ENCODE measurements at places on chromosomes 2 and 18.

- H3K4me3 ChIP-seq = no peak overlapping the region
- no peaks in the 10 kb centered on the region for H3K36me3 ChIP-seq
- DNase-seq = peak; percentile 3
These were observed 83.8 kb upstream of the SNTG2 start for GRCh38 chr2:866887-867286.

DNA sequence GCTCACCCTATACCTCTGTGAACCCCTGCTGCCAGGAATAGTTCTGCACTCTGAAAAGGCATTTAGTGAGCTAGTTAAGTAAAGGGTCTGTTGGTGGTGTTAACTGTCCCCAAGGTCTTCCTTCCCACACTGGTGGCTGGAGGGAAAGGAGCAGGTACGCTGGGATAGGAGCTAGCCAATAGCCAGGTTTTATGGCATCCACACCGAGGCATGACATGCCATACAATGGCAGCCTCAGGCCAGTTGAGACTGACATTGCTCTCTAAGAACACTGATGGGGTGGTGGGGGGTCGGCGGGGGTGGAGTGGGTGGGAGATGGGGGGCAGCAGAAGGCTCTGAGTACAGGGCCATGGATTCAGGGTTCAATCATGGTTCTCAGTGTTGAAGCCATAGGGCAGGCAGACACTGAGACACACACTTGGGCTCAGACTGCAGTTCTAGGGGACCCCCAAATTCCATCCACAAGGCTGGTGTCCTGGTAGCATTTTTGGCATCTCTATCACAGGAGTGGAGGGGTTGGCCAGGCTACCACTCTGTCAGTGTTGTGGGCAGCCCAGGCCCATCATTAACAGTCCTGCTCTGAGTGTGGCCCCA lies 136.0 kb downstream of the CTIF start:
- H3K4me3 ChIP-seq = no peak overlapping the region
- DNase-seq = no peak
- no peak overlapping the region for H3K27ac ChIP-seq
- H3K4me1 ChIP-seq = peaks cover 6% of the 10 kb centered on the region
- H3K27me3 ChIP-seq = no peaks in the 10 kb centered on the region
- H3K36me3 ChIP-seq = peaks cover 12% of the 10 kb centered on the region

DNA sequence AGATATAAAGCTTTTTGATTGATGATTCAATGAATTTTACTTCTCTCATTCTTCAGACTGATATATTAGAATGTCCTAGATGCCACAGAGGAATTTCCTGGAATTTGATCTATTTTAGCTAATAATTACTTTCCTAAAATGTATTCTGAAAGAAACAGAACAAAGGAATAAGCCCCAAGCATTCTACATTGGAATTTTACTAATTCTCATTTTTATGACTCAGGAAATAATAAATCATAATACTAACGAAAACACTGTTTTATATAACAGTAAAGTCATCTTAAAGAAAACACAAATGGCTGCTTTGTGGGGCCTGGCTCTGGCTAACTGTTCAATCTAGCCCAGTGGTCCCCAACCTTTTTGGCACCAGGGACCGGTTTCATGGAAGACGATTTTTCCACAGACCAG lies 68.6 kb upstream of the LPIN2 start:
- H3K27ac ChIP-seq = no peak overlapping the region
- no peak overlapping the region for H3K4me3 ChIP-seq
- no peaks in the 10 kb centered on the region for H3K4me1 ChIP-seq

- DNase-seq = peak; percentile 79
- peak overlapping the region; percentile 86 for H3K27ac ChIP-seq
- no peaks in the 10 kb centered on the region for H3K36me3 ChIP-seq
- H3K4me3 ChIP-seq = no peak overlapping the region
These were observed 165.4 kb downstream of the MYCN start for GRCh38 chr2:16105669-16106281.

- DNase-seq = no peak
- no peak overlapping the region for H3K4me3 ChIP-seq
- H3K27ac ChIP-seq = no peak overlapping the region
- peaks cover 2% of the 10 kb centered on the region for H3K4me1 ChIP-seq
- no peaks in the 10 kb centered on the region for H3K27me3 ChIP-seq
These were observed 22.0 kb downstream of the SAG start for GRCh38 chr2:233329489-233330135.

DNA sequence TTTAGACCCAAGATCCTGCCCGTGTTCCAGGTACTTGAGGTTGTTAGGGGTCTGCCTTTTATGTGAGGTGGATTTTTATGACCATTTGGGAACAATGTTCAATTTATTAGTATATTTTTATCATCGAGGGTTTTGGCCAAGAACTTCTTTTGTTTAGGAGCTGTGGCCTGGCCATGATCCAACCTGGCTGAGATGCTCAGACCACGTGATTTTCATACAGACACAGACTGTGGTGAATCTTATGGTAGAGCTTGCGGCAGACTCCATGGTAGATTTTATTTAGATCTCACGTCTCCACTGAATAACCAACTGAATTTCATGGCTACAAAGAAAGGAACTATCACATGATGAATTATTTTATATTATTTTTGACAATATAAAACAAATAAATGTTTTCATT lies 405.5 kb upstream of the VWC2L start:
- DNase-seq = no peak
- H3K27me3 ChIP-seq = no peaks in the 10 kb centered on the region
- H3K27ac ChIP-seq = no peak overlapping the region
- H3K4me3 ChIP-seq = no peak overlapping the region

- no peaks in the 10 kb centered on the region for H3K27me3 ChIP-seq
- H3K27ac ChIP-seq = no peak overlapping the region
- no peak overlapping the region for H3K4me3 ChIP-seq
- no peaks in the 10 kb centered on the region for H3K4me1 ChIP-seq
- DNase-seq = no peak
These were observed 59.4 kb downstream of the HK2 start for GRCh38 chr2:74893332-74893731.

DNA sequence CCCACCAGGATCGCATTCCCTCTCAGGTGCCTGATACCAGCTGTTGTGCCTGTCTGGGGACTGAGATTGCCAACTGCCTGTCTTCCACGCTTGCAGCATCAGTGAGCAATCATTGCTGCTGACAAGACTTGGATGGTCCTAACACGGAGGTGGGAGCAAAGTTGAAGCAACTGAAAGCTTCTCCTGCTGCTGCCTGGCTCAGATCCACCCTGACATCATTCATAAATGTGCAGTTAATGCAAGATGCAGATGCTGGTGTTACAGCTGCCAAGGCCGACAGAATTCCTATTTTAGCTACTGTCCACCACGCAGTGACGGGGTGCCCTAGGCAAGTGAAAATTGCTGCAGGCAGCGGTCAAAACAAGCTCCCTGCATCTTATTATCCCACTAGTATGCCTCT lies 131.4 kb downstream of the VWC2L start:
- no peak overlapping the region for H3K4me3 ChIP-seq
- DNase-seq = no peak
- H3K36me3 ChIP-seq = no peaks in the 10 kb centered on the region
- no peaks in the 10 kb centered on the region for H3K27me3 ChIP-seq
- H3K4me1 ChIP-seq = no peaks in the 10 kb centered on the region
- H3K27ac ChIP-seq = no peak overlapping the region

GRCh38 chr2:179614121-179614520 lies 247.3 kb downstream of the ZNF385B start:
- H3K4me1 ChIP-seq = peaks cover 13% of the 10 kb centered on the region
- DNase-seq = no peak
- H3K4me3 ChIP-seq = no peak overlapping the region
- H3K36me3 ChIP-seq = no peaks in the 10 kb centered on the region

- no peak for DNase-seq
- H3K4me1 ChIP-seq = no peaks in the 10 kb centered on the region
- H3K4me3 ChIP-seq = no peak overlapping the region
- no peaks in the 10 kb centered on the region for H3K27me3 ChIP-seq
- H3K36me3 ChIP-seq = peaks cover 4% of the 10 kb centered on the region
These were observed 21.2 kb downstream of the ACTR3 start for GRCh38 chr2:113910967-113911678.

GRCh38 chr2:110126086-110126773 lies 10.6 kb upstream of the MALL start:
- no peaks in the 10 kb centered on the region for H3K27me3 ChIP-seq
- no peak overlapping the region for H3K27ac ChIP-seq

GRCh38 chr2:76870581-76870980 lies 651.6 kb downstream of the LRRTM4 start:
- DNase-seq = no peak
- H3K27ac ChIP-seq = no peak overlapping the region
- H3K4me1 ChIP-seq = no peaks in the 10 kb centered on the region
- H3K4me3 ChIP-seq = no peak overlapping the region
- H3K27me3 ChIP-seq = no peaks in the 10 kb centered on the region

DNA sequence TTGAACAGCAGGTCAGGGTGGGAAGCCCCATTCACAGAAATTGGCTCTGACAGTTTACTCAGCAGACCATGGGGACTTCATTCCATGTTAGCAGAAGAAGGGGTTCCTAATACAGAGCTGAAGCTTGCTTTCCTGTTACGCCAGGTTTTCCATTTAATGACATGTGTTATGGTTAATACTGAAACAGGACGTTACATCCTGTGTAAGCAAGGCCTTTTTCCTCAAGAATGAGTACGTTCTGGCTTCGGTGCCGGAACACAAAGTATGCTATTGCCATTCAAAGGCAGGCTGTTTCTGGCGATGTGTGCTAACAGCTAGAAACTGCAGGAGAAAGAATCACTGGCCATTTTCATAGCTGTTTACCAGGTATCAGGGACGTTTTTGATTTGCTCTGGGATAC lies 190.4 kb downstream of the SNTG2 start:
- no peak for DNase-seq
- H3K36me3 ChIP-seq = no peaks in the 10 kb centered on the region
- H3K27ac ChIP-seq = no peak overlapping the region

- H3K4me3 ChIP-seq = no peak overlapping the region
- no peak for DNase-seq
- H3K36me3 ChIP-seq = no peaks in the 10 kb centered on the region
These were observed 43.6 kb upstream of the PGAP1 start for GRCh38 chr2:196970099-196970498.

GRCh38 chr18:58606236-58606635 lies 22.7 kb downstream of the ALPK2 start:
- H3K4me3 ChIP-seq = no peak overlapping the region
- no peaks in the 10 kb centered on the region for H3K27me3 ChIP-seq
- DNase-seq = peak; percentile 62
- H3K4me1 ChIP-seq = peaks cover 18% of the 10 kb centered on the region

GRCh38 chr18:24474406-24474805 lies 14.0 kb downstream of the HRH4 start:
- DNase-seq = no peak
- no peaks in the 10 kb centered on the region for H3K27me3 ChIP-seq
- H3K36me3 ChIP-seq = no peaks in the 10 kb centered on the region
- H3K4me3 ChIP-seq = no peak overlapping the region
- no peak overlapping the region for H3K27ac ChIP-seq

DNA sequence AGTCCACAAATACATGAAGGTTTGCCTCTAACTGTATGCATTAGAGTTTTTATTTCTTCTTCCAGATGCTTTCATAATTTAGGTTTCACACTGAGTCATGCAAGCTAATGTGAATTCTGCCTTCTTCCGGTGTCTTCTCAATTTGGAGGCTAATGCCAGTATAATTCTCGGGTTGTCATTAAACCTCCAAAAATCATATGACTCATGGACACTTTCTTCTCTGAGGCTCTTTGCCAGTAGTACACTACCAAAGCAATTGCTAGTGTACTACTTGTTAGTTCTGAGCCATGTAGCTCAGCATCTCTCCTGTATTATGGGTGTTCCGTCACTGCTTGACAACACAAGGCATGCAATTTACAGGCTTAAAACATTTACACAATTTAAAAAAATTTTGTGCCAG lies 137.1 kb downstream of the VWC2L start:
- H3K27me3 ChIP-seq = no peaks in the 10 kb centered on the region
- H3K4me1 ChIP-seq = no peaks in the 10 kb centered on the region
- H3K36me3 ChIP-seq = no peaks in the 10 kb centered on the region
- DNase-seq = no peak
- no peak overlapping the region for H3K4me3 ChIP-seq
- no peak overlapping the region for H3K27ac ChIP-seq

- no peaks in the 10 kb centered on the region for H3K27me3 ChIP-seq
- no peak overlapping the region for H3K4me3 ChIP-seq
- DNase-seq = peak; percentile 65
- H3K36me3 ChIP-seq = no peaks in the 10 kb centered on the region
These were observed 206.7 kb downstream of the MGAT5 start for GRCh38 chr2:134460583-134460998.

- peaks cover 9% of the 10 kb centered on the region for H3K4me1 ChIP-seq
- H3K27me3 ChIP-seq = no peaks in the 10 kb centered on the region
- DNase-seq = no peak
These were observed 4.1 kb upstream of the EVA1A start for GRCh38 chr2:75564713-75565359.

- no peaks in the 10 kb centered on the region for H3K27me3 ChIP-seq
- no peaks in the 10 kb centered on the region for H3K36me3 ChIP-seq
- no peak overlapping the region for H3K4me3 ChIP-seq
- peaks cover 4% of the 10 kb centered on the region for H3K4me1 ChIP-seq
- no peak overlapping the region for H3K27ac ChIP-seq
These were observed 15.2 kb downstream of the SMYD1 start for GRCh38 chr2:88082781-88083180.

GRCh38 chr18:46679846-46680598 lies 23.0 kb upstream of the LOXHD1 start:
- no peaks in the 10 kb centered on the region for H3K27me3 ChIP-seq
- no peaks in the 10 kb centered on the region for H3K36me3 ChIP-seq
- DNase-seq = no peak

GRCh38 chr2:28764909-28765711 lies 13.5 kb downstream of the PPP1CB start:
- H3K27ac ChIP-seq = no peak overlapping the region
- H3K36me3 ChIP-seq = peaks cover 4% of the 10 kb centered on the region
- H3K4me3 ChIP-seq = no peak overlapping the region
- peak; percentile 56 for DNase-seq
- H3K27me3 ChIP-seq = no peaks in the 10 kb centered on the region

GRCh38 chr2:45649462-45649857 lies 2.0 kb upstream of the PRKCE start:
- H3K27me3 ChIP-seq = peaks cover 9% of the 10 kb centered on the region
- no peaks in the 10 kb centered on the region for H3K36me3 ChIP-seq
- H3K4me3 ChIP-seq = no peak overlapping the region
- H3K4me1 ChIP-seq = peaks cover 19% of the 10 kb centered on the region

DNA sequence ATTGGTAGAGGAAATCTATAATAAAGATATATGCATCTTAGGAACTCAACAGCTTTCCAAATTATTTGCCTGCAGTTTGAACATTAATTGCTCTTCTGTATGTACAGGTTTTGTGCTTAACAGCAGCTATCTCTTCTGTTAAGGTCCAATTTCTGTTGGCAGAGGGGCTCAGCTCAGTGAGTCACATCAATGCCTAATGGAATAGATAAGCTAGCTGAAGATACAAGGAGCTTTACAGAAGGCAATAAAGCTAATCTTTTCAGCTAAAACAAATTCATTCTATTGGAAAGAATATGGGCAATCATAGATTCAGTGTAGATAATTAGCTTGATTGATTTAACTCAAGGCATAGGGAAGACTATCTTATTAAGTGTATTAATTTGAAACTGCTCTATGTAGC lies 58.4 kb upstream of the UNC80 start:
- no peak for DNase-seq
- H3K27me3 ChIP-seq = no peaks in the 10 kb centered on the region
